ENCODE measurements at places on chromosomes 3 and 15. TPM values are rescaled to one million over a fixed set of nuclear protein-coding genes. Genes with fewer than 3 reads are reported as not detected.

GRCh38 chr3:4425707-4426106 is 41.4 kb downstream of the SUMF1 start:
- no peak for DNase-seq

ENTPD3 gene
- total RNA-seq: not detected

HTR3C gene
- not detected for total RNA-seq

TLR9 gene
- not detected for total RNA-seq

SPTSSB gene
- total RNA-seq: not detected

- DNase-seq: no peak
Observed at GRCh38 chr3:188389711-188390342, 235.9 kb downstream of the LPP start.

CCDC13 gene
- total RNA-seq: 3.1 TPM

DNA sequence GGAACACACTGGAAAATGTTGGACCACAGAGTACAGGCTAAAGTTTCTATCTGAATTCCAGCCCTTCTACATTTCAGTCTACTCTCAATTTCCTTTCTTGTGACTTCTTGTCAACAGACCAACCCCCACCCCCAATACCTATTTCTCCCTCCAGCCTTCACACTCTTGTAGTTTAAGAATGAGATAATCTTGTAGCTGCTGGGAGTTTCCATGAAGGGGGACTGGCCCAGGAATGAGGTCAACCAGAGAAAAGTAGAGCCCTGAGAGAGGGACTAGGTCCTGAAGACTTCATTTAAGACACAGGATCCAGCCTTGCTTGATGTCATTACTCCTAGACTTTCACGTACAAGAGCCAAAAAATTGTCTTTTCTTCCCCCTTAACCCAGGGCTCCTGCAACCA is 29.5 kb upstream of the FAM107A start:
- no peak for DNase-seq

DNA sequence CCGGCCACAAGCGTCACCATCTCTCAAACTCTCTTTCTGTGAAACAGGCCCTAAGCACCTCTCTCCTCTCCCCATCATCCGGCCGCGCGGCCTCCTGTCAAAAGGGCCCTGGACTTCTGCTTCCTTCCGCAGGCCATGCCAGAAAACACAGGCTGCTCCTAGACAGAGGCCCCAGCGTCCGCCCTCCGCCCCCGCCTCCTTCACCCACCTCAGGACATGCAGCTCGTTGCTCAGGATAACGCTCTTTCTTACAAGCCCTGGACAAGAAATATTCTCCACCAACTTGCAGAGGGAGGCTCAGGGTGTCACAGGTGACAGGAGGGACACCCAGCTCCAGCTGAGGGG is 212.0 kb downstream of the XXYLT1 start:
- no peak for DNase-seq

GRCh38 chr3:100274361-100274760 is 13.6 kb downstream of the TBC1D23 start:
- DNase-seq: no peak

MFSD1 gene
- 114 TPM for total RNA-seq

SUSD5 gene
- 273 TPM for total RNA-seq

GABRR3 gene
- not detected for total RNA-seq

OIP5 gene
- total RNA-seq: not detected

ZMYND10 gene
- not detected for total RNA-seq

GRCh38 chr3:125462722-125463299 is 57.2 kb downstream of the SNX4 start:
- DNase-seq: no peak

DNA sequence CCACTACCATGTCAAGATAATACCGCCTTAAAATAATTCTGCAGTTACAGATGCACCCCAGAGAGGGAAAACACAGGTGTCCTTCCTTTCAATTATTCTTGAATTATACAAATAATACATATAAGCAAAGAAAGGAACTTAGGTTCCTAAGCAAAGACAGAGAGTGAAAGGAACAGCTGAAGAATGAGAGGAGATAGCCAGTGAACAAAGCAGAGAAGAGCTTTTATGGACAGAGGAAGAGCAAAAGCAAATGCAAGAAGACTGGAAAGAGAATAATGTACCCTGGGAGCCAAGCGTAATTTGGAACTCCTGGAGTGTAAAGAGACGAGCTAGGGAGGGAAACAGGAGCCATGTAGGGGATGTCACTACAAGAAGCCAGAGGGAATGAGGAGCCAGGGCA is 21.7 kb downstream of the GPR176 start:
- DNase-seq: no peak

DNA sequence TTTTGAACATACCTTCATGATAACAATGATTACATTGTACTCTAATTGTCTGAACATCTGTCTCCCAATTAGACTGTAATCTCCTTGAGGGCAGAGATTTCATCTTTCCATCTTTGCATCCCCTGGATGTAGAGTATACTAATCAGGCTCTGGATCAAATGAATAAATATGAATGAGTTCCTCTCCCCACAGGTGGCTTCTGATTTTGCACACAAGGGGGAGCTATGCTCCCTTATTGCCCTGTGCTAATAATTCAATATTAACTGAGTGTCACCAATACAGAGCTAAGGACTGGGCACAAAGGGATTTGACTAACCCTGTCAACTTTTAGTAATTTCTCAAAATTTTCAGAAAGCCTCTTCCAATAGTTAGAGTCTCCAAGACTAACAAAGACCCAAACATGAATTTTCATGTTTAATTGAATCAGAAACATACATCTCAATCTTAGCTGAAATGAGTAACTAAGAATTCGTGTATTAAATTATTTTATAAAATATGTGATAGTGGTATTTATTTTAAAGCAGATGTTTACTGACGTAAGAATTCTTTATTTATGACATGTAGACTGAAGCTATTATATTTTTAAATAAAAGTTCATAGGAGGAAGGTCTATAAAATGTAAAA is 3.0 kb downstream of the DUOXA1 start:
- no peak for DNase-seq

DNA sequence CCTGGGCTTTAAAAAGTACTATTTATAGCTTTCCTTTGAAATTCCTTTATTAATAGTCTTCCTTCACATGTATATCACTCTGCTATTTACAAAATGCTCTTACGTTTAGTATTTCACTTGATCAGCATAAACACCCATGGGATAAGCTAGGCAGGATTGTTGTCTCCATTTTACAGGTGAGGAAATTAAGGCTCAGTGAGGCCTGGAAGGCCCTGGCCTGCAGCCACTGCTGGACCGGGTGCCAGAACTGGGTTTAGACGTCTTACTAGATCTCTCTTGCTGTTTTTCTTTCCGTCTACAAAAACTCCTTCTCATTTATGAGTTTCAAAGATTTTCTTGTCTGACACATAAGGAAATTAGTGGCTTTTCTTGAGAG is 236.4 kb downstream of the LPP start:
- no peak for DNase-seq

- DNase-seq: no peak
Observed at GRCh38 chr3:136327671-136328070, 77.5 kb downstream of the PCCB start.

KLHL25 gene
- 18.1 TPM for total RNA-seq

DNA sequence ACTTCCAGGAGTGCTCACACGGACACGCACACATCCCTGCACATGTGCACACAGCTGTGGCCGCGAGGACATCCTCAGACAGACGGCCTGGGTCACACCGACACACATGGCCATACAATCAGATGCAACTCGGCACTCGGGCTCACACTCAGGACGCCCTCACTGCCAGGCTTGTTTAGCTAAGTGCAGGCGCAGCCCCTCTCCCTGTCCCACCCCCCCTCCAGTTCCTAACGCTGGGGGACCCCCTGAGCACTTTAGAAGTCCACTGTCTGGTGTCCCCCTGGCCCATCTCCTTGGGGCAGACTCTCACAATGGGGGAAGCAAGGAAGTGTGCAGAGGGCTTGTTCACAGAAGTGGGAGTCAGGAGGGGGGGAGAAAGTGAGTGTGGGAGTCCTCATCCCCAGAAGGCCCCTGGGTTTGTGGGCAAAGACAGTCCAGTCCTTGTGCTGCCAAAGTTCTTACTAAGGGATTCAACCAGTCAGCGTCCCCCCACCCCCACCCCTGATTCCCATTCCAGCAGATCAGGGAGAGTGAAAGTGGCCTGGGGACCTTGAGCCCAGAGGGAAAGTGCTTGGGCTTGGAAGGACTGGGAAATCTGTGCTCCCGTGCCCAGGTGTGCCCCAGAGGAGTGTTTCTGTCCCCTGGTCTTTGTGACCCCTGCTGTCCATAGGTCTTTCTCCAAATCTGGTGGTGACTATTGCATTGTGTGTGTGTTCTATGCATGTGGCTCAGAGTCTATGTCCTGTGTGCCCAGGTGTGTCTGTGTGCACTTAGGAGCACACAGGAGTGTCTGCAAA is 767 bp upstream of the GATA2 start:
- no peak for DNase-seq

DNA sequence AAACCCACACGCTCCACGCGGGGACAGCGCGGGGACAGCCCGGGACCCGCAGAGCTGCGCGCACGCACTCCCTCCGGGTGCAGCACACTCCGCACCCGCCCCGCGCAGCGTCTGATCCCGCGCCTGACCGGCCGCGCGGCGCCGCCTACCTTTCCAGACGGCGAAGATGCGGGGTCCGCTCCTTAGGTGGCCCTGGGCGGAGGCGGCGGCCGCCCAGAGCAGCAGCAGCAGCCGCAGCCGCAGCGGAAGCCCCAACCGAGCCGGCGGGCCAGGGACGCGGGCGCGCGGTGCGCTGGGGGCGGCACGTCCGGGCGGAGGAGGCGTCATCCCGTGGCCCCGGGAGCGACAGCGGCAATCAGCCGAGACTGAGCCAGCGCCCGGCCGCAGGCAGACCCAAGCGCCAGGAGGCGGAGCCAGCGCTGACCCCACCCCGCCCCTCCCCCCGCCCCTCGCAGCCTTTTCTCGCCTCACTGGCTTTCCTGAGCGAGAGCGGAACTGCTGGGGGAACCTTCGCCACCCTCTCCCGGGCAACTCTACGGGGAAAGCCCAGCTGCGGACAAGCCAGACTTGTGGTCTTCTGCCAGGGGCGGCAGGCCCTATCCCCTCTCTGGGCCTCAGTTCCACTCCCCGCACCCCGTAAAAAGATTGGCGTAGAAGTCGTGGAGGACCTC is at the start of gene SEMA7A:
Gene SEMA7A (minus strand): TSS at position 367 of the 671 bp plus-strand sequence. CDS start 40 bp downstream, at position 327.
- no peak for DNase-seq

DNA sequence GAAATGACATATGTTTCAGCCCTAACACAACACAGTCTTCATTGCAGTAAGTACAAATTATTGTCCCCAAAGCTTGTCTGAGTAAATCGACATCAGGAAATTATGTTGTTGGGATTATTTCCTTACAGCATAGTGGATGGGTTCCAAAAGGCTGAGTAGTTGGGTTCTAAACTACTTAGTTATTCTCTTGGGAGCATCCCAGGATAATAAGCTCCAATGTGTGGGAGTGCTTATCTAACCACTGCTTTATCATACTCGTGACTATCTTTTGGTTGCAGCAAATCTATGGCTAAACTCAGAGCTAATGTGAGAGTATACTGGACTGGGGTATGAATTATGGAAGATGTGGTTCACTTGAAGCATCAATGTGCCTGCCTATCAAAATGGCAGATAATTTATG is 128.5 kb downstream of the RBMS3 start:
- DNase-seq: no peak

DNA sequence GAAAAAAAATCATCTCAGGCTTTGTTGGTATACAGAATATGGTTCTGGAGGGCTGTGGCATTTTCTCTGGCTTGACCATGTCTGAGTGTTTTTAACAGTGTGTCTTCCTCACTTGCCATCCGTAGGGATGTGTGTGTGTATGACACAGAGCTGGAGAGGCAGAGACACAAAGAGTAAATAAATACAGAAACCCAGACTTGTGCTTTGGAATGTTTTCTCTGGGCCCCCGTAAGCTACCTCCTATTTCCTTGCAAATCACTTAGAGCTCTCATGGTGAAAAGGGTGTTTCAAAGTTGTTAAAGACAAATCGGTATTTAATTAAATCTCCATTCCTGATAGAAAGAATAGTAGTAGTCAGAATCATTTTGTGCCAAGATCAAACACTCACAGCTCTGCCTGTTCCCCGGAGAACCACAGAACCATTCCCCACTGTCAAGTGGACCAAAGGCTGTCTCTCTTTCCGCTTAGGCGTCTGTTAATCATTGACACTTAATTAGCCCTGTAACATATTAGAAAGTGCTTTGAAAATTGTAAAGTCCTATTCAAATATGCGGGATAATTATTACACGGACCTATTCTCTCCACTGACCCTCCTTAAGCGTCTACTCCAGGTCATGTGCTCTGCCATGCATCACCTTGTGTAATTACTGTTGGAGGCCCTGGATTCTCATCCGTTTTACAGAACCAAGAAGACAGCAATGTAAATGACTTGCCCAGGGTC is 313.6 kb upstream of the TLE3 start:
- DNase-seq: no peak

DNA sequence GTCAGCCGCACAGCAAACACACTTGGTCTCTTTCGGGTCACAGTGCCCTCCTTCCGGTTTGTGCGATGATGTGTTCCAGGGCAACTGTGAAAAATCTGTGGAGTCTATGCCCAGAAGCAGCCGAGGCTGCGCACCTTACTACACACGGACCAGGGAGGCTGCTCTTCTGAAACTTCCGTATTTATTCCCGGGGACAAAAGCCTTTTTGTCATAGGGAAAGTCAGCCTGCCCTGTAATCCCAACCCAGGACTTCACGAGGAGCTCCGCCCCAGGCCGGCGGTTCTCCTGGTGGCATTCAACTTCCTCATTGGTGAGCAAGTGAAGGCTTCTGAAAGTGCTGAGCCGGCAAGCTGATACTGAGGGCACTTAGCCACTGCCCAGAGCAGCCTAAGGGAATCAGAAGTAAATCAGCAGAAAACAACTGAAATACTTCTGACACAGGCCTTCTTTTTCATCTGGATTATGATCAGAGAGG is 126.5 kb downstream of the FMN1 start:
- DNase-seq: no peak

ISL2 gene
- not detected for total RNA-seq

- DNase-seq: no peak
Observed at GRCh38 chr3:98564282-98565005, 29.0 kb downstream of the CPOX start.

DNA sequence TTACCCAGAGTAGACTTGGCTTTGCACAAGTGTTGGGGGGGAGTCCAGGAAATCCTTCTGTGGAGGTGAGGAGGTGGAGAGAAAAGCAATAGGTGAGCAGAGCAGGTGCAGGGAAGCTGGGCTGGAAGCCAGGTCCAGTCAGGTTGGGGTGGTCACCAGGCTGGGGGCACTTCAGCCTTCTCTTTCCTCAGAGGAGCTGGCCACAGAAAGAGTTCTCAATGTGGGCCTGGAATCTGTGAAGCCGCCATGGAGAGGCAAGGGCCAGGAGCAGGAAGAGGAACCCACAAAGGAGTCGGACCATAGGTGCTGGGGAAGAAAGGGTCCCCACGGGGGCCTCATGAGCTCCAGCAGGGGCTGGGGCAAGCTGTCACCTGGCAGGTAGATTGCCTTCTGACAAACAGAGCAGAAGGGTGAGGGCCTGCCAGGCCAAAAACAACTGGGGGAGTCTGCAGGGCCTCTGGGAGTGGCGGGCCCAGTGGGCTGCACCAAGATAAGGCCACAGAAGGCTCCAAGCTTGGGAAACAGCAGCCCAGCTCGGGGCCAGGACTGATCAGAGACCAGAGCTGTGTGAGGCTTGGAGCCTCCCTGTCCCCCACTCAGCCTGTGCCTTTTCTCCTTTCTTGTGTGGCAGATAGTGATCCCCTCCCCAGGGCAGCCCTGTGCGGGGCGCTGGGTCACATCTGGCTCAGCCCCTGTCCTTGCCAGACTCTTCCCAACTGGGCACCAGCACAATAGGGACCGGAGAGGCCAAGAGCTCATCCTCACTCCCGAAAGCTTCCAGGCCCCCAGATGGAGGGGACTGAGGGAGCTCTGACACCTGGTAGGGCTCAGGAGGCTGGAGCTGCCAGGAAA is 53.0 kb upstream of the FGD5 start:
- no peak for DNase-seq
